ENCODE measurements at places on chromosomes 16 and 17. TPM values are rescaled to one million over a fixed set of nuclear protein-coding genes. Genes with fewer than 3 reads are reported as not detected.
A peak's percentile ranks its signal among the peaks of the same experiment; 100 is the strongest.

DNA sequence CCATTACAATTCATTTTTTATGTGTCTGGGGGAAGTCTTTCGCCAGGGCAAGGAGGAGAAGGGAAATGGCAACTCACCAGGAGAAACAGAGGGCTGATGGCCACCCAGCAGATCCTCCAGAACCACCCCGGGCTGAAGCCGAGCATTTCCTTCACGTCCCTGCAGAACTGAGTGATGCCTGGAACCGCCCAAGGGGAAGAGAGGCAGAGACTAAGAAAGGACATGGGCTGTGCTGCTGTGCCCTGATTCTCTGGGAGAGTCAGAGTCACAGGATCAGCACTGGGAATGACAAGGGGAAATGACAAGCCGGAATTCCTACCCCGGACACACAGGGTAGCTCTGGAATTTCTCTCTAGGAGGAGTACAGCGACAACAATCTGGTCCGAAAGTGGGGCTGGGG, 27.8 kb downstream of the SLC6A4 start:
- no peaks in the 10 kb centered on the region for H3K36me3 ChIP-seq
- no peak for DNase-seq
- no peaks in the 10 kb centered on the region for H3K4me1 ChIP-seq

C16orf95 gene
- 4.4 TPM for total RNA-seq

GRCh38 chr17:50657054-50657453, 22.4 kb downstream of the ABCC3 start:
- no peak for DNase-seq
- no peaks in the 10 kb centered on the region for H3K36me3 ChIP-seq
- peaks cover 43% of the 10 kb centered on the region for H3K4me1 ChIP-seq

DNA sequence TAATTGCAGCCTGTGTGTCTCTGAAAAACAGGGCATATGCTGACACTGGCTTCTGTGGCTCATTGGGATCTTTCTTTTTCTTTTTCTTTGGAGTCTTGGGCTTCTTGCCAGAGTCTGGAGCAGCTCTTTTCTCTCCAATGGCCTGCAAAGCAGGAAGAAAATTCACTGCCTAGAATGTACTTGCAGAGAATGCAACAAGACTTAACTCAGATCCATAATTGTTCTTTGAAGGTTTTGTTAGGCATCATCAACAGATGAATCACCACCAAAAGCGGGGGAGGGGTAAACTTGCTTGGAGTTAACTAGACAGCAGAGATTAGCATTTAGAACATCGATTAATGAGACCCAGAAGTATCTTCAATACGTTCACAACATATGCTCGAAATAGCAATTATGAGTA, 100.9 kb downstream of the TOX3 start:
- H3K4me1 ChIP-seq, result no peaks in the 10 kb centered on the region
- H3K27me3 ChIP-seq, result no peaks in the 10 kb centered on the region
- H3K36me3 ChIP-seq, result no peaks in the 10 kb centered on the region
- H3K27ac ChIP-seq, result no peak overlapping the region

CPHXL2 gene
- total RNA-seq, result not detected

DNA sequence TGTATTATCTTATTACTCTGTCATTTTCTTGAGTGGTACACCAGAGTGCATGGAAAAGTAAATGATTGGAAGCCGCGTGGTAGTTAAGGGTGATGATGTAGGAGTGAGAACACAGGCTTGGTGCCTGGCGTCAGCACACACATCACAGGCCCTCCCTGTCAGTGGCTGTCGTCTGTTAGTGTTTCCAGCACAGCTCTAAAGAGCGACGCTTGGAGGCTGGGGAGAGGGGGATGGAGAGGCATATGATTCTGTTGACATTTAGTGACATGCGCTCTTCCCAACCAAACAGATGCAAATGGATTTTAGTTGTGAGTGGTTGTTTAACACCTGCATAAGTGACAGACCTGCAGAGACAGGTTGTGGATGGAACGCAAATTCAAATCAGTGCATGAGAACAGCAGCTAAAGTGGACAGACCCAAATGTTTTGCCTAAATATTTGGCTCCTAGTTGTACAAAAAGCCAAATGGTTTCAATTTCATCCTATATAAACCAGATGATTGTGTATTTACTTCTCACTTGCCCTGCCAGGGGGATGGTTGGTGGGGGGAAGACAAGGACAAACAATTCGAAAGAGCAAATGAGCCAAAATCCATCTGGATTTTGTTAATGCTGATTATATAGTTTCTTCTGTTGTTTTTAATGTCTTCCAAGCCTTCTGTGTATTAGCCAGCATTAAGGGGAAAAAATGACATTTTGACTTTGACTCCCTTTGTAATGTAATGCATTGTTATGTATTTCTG, 222.3 kb downstream of the WWOX start:
- no peaks in the 10 kb centered on the region for H3K27me3 ChIP-seq
- no peaks in the 10 kb centered on the region for H3K4me1 ChIP-seq
- H3K27ac ChIP-seq, result no peak overlapping the region

- no peaks in the 10 kb centered on the region for H3K27me3 ChIP-seq
- H3K36me3 ChIP-seq, result no peaks in the 10 kb centered on the region
- no peaks in the 10 kb centered on the region for H3K4me1 ChIP-seq
These were observed 24.8 kb downstream of the RAD51D start for GRCh38 chr17:35094902-35095301.

TPSG1 gene
- total RNA-seq, result not detected

- H3K36me3 ChIP-seq, result no peaks in the 10 kb centered on the region
- H3K27ac ChIP-seq, result no peak overlapping the region
- DNase-seq, result no peak
- no peak overlapping the region for H3K4me3 ChIP-seq
- H3K4me1 ChIP-seq, result peaks cover 22% of the 10 kb centered on the region
These were observed 4.6 kb upstream of the C17orf99 start for GRCh38 chr17:78141437-78142118.

DNA sequence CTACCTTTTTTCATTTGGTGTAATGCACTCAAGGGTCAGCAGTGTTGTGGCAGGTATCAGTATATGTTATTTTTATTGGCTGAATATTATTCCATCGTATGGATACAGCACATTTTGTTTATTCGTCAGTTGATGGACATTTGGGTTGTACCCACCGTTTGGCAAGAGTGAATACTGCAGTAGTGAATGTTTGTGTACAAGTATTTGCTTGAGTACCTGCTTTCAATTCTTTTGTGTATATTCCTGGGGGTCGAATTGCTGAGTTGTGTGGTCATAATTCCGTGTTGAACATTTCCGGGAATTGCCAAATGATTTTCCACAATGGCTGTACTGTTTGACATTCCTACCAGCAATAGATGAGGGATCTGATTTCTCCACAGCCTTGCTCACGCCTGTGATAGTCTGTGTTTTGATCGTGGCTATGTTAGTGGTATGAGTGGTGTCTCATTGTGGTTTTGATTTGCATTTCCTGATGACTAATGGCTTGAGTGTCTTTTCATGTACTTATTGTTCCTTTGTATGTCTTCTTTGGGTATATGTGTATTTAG, 108.4 kb downstream of the OR1D5 start:
- no peak overlapping the region for H3K4me3 ChIP-seq
- no peaks in the 10 kb centered on the region for H3K36me3 ChIP-seq
- H3K27ac ChIP-seq, result no peak overlapping the region
- no peaks in the 10 kb centered on the region for H3K27me3 ChIP-seq
- peak; percentile 5 for DNase-seq
- no peaks in the 10 kb centered on the region for H3K4me1 ChIP-seq

NUDT7 gene
- total RNA-seq, result 21.4 TPM

ENKD1 gene
- total RNA-seq, result 18.1 TPM

ACSM5 gene
- total RNA-seq, result 6.4 TPM

DNA sequence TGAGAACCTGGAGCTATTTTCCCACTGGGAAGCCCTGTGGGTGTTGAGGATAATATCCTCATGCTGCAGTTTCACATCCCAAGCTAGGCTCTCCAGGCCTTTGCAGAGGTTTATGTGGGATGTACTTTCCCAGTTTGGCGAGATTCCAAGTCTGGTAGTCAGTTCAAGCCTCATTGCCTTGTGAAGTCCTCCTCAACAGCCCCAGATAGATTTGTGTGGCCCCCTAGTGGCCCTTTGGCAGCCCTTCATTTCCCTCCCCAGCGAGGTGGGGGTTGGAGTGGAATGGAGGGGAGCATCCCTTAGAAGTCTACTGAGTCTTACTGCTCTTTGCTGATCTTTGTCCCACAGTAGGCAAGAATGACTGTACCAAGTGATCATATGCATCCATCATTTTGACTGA, 137.9 kb downstream of the CDH11 start:
- H3K4me1 ChIP-seq, result no peaks in the 10 kb centered on the region
- no peak overlapping the region for H3K27ac ChIP-seq
- DNase-seq, result peak; percentile 30
- H3K27me3 ChIP-seq, result no peaks in the 10 kb centered on the region
- H3K36me3 ChIP-seq, result no peaks in the 10 kb centered on the region
